Stomach (tissue), 19 donors: ENCODE measurements at places on chromosomes 2 and 18.
A peak's percentile ranks its signal among the peaks of the same experiment; 100 is the strongest.

DNA sequence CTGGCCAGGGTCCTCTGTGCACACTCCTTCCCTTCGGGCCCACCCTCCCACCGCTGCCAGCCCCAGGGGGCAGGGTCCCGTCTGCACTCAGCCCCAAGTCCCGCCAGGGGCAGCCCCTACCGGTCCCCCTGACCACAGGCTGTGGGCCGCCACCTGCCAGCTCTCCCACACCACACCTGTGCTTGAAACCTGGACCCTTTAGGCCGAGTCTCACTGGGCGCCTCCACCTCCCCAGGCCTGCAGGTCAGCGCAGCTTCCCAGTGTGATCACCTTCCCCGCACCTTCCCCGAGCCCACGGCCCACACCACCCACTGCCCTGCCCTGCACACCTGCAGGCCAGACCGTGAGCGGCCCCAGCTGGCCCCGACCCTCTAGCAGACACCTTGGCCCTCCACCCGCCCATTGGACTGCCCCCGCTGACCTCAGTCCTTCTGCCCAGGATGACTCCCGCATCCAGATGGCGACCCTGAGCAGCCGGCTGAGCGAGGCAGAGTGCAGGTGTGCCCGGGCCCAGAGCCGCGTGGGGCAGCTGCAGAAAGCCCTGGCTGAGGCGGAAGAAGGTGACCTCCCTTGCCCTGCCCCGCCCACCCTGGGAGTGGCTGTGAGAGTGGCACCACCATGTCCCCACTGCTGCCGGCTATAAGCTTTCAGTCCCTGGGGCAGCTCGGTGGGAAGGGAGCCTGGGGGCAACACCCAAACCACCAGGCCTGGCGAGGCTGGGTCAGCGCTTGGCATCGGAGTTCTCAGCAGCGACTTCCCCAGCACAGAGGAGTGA, 31.3 kb upstream of the SNED1 start:
- H3K27ac ChIP-seq = no peak overlapping the region
- no peaks in the 10 kb centered on the region for H3K36me3 ChIP-seq
- peak; percentile 66 for DNase-seq
- peaks cover 20% of the 10 kb centered on the region for H3K4me1 ChIP-seq

DNA sequence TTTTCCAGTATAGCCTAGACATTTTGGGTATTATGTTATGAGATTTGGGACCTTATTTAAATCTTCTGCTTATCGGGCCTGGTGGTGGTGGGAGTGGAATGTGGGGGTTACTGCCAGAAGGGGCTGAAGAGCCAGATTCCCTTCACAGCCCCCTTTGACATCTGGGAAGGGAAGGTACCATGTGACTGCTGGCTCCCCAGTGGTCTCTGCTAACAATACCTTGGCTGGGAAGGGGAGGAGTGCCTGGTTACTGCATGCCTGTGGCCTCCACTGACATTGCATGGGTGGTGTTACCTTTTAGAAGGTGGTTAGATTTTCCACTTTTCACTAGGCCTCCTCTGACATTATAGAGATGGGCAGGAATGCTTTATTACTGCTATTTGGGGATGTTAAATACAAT, 8.0 kb downstream of the ATP9B start:
- no peak overlapping the region for H3K27ac ChIP-seq
- H3K36me3 ChIP-seq = peaks cover 15% of the 10 kb centered on the region
- DNase-seq = no peak
- H3K27me3 ChIP-seq = no peaks in the 10 kb centered on the region
- no peaks in the 10 kb centered on the region for H3K4me1 ChIP-seq

- no peaks in the 10 kb centered on the region for H3K36me3 ChIP-seq
- H3K27me3 ChIP-seq = no peaks in the 10 kb centered on the region
- H3K27ac ChIP-seq = no peak overlapping the region
- no peaks in the 10 kb centered on the region for H3K4me1 ChIP-seq
- DNase-seq = no peak
Measured at GRCh38 chr2:70928366-70928765, 7.3 kb upstream of the ATP6V1B1 start.

DNA sequence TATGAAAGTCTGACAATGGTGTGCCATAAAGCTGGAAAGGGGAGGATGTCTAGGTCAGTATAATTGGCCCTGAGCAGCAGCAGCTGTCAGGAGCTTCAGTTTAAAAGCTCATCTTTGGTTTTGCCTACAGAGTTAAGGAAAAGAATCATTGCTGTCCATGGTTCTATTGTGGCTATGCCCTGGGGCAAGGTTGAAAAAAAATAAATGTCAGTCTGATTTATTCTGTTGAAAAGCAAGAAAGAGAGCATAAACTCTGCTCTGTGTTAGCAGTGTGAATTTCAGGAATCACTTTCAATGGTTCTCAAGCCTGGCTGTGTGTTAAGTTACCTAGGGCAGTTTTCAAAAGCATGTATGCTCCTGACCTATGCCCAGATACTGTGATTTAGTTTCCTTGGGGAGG, 446.7 kb downstream of the SETBP1 start:
- no peak overlapping the region for H3K27ac ChIP-seq
- no peaks in the 10 kb centered on the region for H3K27me3 ChIP-seq
- H3K4me1 ChIP-seq = no peaks in the 10 kb centered on the region
- no peak overlapping the region for H3K4me3 ChIP-seq

GRCh38 chr18:49609256-49610021, 47.6 kb downstream of the LIPG start:
- no peak overlapping the region for H3K27ac ChIP-seq
- no peaks in the 10 kb centered on the region for H3K4me1 ChIP-seq
- no peaks in the 10 kb centered on the region for H3K27me3 ChIP-seq
- H3K36me3 ChIP-seq = no peaks in the 10 kb centered on the region

- H3K4me1 ChIP-seq = peaks cover 6% of the 10 kb centered on the region
- H3K4me3 ChIP-seq = no peak overlapping the region
- DNase-seq = no peak
- H3K36me3 ChIP-seq = no peaks in the 10 kb centered on the region
- no peak overlapping the region for H3K27ac ChIP-seq
Measured at GRCh38 chr2:147037048-147037447, 807.8 kb upstream of the ACVR2A start.

DNA sequence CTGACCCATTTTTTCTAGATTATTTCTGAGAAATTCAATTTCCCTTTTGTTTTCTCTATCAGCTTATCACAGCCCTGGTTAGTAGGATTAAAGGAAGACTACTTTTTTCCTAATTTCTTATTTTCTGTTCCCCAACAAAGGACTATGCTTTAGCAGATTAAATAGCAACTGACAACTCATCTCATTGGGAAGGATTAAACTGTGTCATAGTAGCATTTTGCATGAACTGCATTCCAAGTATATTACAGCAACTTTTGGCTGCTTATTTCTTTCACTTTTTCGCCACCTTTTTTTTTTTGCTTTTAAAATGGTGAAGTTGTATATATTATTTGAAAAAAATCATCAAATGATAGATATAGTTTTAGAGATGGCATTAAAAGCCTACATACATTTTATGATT, 570.3 kb downstream of the FBXO15 start:
- no peaks in the 10 kb centered on the region for H3K4me1 ChIP-seq
- DNase-seq = no peak
- no peak overlapping the region for H3K4me3 ChIP-seq
- H3K27me3 ChIP-seq = no peaks in the 10 kb centered on the region
- H3K27ac ChIP-seq = no peak overlapping the region
